ENCODE measurements at places on chromosomes 3 and 15.
A peak's percentile ranks its signal among the peaks of the same experiment; 100 is the strongest.

DNA sequence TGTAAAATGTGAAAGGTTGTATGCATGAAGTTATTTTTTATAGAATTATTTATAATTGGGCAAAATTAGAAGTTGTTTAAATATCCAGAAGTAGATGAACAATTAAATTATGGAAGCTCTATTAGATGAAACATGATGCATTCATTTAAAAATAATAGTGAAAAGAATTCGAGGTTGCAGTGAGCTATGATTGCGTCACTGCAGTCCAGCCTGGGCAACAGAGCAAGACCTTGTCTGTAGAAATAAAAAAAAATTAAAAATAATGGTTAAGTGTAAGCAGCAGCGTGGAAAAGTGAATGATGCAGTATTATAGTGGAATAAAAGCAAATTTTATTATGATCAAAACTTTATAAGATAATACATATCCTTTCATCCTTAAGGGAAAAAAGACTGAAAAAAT, 14.3 kb downstream of the BUB1B start:
- DNase-seq, result no peak

- DNase-seq, result no peak
Observed at GRCh38 chr3:195258449-195259153, 12.4 kb downstream of the XXYLT1 start.

GRCh38 chr15:82890338-82890994, 62.1 kb downstream of the HOMER2 start:
- no peak for DNase-seq

DNA sequence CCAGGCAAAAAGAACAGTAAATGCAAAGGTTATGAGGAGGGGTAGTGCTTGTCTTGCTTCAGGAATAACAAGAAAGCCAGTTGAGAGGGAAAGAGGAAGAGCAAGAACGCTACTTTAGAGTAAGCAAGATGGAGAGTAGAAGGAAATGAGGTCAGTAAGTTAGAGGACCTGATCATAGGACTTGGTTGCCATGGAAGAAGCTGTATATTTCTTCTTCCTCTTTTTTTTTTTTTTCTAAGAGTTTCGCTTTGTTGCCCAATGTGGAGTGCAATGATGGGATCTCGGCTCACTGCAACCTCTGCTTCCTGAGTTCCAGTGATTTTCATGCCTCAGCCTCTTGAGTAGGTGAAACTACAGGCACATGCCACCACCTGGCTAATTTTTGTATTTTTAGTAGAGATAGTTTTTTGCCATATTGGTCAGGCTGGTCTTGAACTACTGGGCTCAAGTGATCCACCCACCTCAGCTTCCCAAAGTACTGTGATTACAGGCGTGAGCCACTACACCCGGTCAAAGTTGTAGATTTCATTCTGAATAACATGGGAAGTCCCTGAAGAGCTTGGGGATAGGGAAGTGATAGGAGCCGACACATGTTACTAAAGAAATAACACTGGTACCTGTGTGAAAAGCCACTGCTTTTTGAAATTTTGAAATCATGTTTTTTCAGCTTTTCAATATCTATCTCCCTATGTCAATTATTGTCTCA, 527.9 kb upstream of the NAALADL2 start:
- DNase-seq, result no peak

DNA sequence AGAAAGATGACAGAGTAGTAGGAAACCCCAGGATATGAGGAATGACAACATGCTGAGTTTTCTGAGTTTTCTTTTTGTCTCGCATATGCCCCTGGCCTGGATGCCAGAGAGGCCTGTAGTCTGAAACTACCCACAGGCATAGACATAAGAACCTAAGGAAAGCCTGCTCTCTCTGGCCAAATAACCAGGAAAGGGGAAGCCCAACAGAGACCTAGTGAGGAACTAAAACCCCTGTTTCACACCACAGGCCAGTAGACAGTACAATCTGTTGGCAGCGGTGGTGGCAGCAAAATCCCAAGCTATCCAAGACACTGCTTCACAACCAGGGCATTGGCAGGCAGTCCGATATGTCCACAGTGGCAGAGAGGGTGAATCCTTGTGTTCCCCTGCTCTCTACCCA, 55.0 kb upstream of the DCP1A start:
- no peak for DNase-seq

DNA sequence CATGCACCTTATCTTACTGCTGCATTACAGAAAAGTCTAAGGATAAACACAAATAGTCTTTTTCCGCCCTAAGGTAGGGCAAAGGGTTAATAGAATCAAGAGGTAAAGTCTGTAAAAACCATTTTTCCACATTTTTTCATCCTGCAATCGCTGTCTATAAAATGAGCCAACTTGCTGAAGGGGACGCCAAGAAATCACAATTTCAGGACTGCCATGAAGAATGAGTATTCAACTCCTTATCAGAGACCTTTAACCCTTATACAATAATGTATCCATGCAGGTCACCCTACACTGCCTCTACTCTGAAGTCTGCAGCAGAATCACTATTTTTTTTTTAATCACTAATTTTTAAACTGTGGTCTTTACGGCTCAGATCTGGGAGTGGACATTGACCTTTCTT, 1.1 kb upstream of the DNAJC13 start:
- no peak for DNase-seq

- no peak for DNase-seq
Observed at GRCh38 chr15:25688166-25688565, 175.0 kb downstream of the ATP10A start.

DNA sequence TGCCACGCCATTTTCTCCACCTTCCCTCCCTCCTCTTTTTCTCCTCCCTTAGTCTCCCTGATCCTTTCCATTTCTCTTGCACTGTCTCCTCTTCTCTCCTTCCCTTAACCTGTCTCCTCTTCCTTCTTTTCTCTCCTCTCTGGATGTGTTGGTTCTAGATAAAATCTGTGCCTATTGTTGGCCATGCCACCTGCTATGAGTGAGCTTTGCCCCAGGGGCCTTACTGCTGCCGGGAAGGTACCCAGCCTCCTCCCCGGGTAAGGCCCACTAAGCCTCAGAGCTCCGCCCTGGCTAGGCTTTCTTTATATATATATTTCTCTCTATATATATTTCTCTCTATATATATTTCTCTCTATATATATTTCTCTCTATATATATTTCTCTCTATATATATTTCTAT, 14.7 kb downstream of the GPD1L start:
- no peak for DNase-seq

GRCh38 chr15:57591822-57592367, at the start of gene MYZAP:
MYZAP (plus strand) TSS chr15:57591904; CDS start chr15:57592035, 131 bp downstream.
- DNase-seq, result no peak

- DNase-seq, result no peak
Observed at GRCh38 chr3:127670761-127671522, 1.8 kb upstream of the ABTB1 start.

- DNase-seq, result peak; percentile 35
Observed at GRCh38 chr15:66704019-66704802, 2.2 kb downstream of the SMAD6 start.

DNA sequence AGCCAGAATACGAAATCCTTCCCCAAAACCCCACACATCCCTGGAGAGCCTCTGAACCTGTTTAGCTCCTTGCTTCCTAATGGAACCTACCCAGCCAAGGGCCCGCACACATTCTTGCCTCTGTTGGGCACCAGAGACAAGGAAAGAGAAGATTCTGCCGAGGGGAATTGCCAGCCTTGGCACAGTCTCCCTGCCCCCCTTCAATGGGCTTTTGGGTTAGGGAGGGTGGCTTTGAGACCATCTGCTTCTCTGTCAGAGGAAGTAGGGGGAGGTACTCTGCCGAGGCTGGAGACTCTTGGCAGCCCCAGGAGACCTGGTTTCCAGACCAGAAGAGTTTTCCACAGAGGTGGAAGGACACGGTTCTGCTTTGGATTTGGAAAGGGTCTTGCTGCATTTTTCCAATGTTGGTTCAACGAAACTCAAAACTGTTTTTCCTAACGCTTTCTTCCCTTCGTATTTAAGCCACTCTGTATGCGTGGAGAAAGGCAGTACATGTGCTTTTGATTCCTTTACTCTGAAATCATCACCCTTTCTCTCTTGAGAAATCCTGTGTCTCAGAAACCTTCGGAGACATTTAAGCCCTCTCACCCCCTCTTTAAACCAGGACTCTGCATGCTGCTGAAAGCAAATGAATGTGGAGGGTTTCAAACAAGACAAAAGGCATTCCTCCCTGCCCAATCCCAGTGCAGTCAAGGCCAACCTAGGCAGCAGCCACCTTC, 78.8 kb upstream of the PRR23C start:
- no peak for DNase-seq

DNA sequence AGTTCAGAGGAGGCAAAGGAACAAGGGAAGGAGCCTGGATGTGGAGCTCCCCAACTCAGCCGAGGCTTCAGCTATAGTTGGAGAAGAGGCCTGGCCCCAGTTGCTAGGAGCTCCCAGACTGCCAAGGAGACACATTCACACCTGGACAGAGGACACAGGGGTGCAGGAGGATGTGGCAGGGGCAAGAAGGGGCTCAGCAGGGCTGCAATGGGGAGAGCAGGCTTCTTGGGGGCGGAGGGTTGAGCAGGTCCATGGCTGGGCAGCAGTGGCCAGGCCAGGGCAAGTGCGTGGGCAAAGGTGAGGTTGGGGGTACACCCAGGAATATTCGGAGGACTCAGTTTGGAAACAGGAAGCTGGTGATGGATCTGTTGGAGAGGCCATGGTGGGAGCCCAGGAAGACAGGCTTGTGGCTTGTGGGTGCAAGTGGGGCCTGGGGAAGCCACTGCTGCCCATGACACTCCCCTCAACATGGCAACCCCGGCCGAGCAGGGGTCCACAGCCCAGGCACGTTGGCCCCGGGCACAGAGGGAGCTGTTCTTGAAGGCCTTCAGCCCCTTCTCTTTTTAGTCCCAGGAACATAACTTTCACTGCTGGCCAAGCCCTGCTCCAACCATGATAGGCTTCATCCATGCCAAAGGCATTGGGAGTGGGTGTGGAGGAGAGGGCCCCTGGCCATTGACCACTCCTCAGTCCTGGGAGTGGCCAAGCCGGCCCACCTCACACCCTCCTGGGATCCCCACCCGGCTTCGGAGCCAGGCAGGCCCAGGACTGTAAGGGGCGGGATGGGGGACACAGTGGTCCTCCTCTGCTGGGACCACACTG, 33.3 kb downstream of the TSPAN3 start:
- DNase-seq, result no peak

DNA sequence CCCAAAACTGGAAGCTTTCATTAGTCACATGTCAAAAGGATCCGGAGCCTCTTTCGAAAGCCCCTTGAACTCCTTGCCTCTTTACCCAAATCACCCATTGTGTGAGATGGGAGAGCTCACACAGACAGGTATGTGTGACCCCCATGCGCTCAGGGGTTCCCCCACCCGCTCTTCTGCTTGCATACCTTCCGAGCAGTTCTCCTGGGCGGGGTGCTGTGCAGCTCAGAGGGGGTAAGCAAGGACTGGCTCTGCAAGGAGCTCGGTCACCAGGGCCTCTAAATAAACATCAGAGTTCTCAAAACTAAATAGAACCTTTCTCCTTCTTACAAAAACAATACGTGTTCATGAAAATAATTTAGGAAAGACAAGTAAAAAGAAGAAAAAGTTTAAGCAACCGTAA, 55.7 kb downstream of the PXYLP1 start:
- no peak for DNase-seq

- DNase-seq, result no peak
Observed at GRCh38 chr3:98972155-98972554, 70.7 kb upstream of the DCBLD2 start.

- no peak for DNase-seq
Observed at GRCh38 chr3:72247645-72248388, 462.9 kb upstream of the PROK2 start.

DNA sequence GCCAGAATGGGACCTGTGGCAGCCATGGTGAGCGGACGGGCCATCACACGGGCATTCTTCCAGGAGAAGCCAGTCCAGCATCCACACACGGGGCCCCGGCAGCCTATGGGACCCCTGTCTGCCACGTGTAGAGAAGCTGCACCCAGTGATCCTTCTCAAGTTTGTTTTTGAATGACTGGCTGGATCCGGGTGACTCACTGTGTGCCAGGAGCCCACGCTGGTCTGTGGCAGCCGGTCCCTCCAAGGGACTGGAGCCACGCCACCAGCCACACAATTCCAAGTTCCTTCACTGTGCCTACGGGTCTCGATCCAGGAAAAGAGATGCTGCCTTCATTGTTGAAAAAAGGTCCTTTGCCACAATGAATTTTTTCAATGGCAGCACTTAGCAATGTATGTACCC, 58.1 kb downstream of the ATP10A start:
- DNase-seq, result no peak

DNA sequence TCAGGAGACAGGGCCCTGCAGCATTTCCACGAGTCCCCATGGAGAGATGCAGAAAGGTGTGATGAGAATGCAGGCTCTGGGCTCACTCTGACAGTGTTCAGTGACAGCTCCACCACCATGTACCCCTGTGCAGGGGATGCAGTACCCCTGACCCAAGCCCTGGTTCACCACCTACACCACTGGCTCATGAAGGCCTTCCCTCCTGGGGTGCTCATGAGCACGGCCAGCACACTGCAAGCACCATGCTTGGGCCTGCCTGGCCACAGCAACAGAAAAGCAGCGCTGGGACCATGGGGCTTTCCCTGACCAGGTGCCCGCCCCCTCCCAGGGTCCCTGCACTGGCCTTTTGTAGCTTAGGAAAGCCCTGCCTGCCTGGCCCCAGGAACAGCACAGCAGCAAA, 6.2 kb downstream of the CXCR6 start:
- no peak for DNase-seq

- no peak for DNase-seq
Observed at GRCh38 chr15:28006116-28006905, 92.8 kb downstream of the OCA2 start.

DNA sequence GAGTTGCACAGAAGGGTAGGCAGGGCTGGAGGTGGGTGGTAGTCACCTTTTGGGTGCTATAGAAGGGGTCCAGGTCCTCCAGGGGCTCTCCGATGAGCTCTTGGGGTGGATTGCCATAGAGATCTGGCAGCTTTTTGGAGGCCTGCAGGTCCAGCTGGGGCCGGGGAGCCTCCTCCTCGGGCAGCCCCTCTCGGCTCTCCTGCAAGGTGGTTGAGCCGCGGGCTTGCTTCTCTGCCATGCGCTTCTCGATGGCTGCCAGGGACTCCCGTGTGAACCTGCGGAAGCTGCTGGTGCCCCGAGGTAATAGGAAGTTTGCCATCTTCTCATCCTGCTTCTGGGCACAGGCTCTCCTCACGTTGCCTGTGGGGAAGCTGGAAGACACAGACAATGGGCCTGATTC, 16.5 kb downstream of the SCN5A start:
- no peak for DNase-seq

DNA sequence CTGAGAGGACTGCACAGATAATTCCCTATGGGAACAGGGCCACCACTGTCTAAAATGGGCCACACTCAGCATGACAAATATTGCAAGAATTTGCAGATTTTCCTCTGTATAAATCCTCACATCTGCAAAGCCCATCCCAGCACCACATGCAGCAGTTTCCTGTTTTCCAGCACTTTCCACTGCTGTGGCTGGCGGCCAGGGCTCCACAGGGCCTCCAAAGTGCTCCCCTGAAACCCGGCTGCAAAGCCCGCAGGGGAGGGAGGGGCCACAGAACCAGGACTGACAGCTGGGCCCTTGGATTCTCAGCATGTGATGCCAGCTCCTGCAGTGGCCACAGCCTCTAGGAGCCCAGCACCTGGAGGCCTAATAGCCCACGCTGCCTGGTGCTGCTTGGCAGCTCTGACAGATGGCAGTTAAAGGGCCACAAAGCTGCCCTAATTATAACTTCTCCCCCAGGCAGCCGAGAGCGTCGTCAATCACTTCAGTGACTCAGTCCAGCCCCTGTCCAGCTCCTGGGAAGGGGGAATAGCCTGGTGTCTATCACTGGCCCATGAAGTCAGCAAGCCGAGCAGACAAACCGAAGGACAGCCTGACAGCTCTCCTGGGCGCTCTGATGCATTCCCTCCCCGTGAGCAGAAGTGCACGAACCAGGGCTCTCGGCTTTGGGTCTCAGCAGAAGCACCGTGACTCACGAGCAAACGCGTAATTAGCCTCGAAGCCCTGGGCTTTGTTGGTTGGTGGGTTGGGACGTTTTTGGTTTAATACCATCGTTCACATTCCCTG, 4.7 kb downstream of the LRRC15 start:
- no peak for DNase-seq

All from KG1 (cell line).